Activated T-cell treated with anti-CD3 and anti-CD28 coated beads, Interleukin-2, amount 50 U/mL, for 48 hours (primary cell): ENCODE measurements at places on chromosomes 12 and 14.

GRCh38 chr12:95994476-95994875 lies 1.7 kb downstream of the HAL start:
- no peak for DNase-seq

- no peak for DNase-seq
Measured at GRCh38 chr12:80321653-80322052, 122.4 kb upstream of the PTPRQ start.

DNA sequence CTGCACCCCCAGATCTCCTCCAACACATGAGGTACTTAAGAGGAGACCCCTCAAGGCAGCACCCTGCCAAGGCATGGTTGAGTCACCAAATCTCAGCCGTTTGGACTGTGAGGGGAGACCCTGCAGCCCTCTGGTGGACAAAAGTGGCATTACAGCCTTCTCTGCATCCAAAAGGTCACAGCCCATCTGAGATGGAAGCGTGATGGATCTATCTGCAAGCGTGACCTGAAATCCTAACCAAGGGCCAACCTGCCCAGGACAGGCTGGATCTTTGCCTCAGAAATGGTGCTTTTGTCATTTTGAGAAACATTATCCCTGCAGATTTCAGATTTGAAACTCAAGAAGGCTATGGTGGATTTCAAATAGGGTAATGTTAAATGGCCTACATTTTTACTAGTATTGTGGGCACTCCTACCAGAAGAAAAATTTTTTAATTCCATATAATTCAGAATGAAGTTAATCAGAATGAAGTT lies 23.7 kb upstream of the DHRS4 start:
- DNase-seq: peak; percentile 87

DNA sequence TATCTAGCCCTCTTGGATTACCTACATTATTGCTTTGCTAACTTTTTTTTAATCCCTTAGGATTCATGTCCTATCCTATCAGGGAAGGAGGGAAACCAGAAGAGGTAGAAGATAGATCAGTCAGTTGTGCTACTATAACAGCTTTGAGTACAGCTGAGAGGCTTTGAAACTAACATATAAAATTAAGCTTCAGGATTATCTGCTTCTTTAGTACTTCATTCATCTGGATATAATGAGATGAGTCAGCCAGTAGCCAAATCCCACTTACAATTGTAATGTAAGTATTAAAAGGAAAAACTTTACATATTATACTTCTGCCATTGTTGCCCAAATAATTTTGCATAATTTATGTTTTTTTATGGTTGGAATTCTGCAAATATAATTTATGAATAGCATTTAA lies 33.4 kb upstream of the ANO6 start:
- no peak for DNase-seq

DNA sequence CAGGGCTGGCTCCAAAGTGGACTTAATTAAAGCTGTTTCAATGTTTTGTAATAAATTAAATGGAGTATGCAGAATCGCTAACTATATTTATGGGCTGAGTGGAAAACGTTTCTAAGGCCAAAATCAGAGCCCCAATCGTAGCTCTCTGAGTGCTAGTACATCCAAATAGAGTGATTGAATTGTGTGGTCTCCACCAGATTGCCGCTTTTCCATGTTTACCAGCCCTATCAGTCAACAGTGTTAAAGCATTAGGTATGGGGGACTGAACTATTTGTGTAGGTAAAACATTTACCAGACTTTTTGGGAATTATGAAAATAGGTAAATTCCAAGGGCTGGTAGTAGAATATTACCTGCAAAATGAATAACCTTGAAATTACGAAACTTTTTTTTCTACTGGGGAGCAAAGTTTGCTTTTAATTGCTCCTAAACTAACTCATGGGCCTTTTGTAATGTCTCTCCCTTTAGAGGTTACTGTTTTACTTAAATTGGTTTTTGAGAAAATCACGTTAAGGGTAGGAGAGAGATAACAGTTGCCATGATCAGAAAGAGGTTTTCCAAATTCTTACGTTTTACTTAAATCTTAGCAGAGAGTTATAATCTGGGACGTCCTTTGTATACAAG lies 28.0 kb upstream of the METAP2 start:
- no peak for DNase-seq

DNA sequence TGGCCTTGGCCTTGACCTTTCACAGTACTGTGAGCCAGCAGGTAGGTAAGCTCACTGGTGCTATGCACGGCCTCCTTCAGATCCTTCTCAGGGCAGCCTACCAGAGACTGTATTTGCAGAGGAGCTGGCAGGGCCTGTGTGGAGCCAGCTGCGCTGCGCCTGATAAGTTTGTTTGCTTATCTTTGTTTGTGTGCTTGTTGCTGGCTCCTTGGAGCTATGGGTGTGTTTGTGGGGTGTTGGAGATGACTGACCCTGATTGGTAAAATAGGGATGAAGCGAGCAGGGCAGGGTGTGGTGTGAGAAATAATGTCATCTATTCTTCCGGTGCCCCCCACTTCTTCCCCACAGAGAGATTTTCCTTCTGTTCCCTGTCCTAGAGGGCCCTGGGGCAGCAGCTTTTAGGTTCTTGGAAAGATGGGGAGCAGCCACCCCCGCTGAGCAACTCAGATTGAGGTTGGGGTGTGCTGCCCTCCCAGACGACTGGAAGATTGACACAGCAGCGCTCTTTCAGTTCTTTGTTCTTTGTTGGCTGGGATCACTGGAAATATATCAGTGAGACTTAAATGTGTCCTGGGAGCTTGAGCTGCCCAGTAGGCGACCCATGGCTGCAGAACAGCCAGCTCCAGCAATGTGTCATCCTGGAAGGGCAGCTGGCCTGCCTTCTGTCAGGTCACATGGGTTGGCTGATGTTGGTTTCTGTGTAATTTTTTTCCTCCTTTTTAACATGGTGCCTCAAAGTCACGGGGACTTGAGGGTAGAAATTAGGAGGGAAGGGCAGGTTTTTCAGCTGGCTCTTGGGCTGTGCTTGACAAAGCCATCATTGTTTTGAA lies 19.6 kb downstream of the MLXIP start:
- DNase-seq: no peak

- no peak for DNase-seq
Measured at GRCh38 chr12:44240186-44240585, 404.3 kb downstream of the TMEM117 start.

- DNase-seq: peak; percentile 46
Measured at GRCh38 chr12:122082621-122083356, 4.2 kb downstream of the MLXIP start.

- no peak for DNase-seq
Measured at GRCh38 chr14:70317091-70317968, 42.2 kb downstream of the COX16 start.

GRCh38 chr14:61381553-61381952 lies 60.2 kb downstream of the PRKCH start:
- DNase-seq: no peak
